ENCODE measurements at places on chromosomes 2 and 18.
A peak's percentile ranks its signal among the peaks of the same experiment; 100 is the strongest.

- DNase-seq = peak; percentile 83
Measured at GRCh38 chr2:109435901-109436598, 177.7 kb downstream of the SEPTIN10 start.

- no peak for DNase-seq
Measured at GRCh38 chr2:46195819-46196218, 101.4 kb upstream of the EPAS1 start.

DNA sequence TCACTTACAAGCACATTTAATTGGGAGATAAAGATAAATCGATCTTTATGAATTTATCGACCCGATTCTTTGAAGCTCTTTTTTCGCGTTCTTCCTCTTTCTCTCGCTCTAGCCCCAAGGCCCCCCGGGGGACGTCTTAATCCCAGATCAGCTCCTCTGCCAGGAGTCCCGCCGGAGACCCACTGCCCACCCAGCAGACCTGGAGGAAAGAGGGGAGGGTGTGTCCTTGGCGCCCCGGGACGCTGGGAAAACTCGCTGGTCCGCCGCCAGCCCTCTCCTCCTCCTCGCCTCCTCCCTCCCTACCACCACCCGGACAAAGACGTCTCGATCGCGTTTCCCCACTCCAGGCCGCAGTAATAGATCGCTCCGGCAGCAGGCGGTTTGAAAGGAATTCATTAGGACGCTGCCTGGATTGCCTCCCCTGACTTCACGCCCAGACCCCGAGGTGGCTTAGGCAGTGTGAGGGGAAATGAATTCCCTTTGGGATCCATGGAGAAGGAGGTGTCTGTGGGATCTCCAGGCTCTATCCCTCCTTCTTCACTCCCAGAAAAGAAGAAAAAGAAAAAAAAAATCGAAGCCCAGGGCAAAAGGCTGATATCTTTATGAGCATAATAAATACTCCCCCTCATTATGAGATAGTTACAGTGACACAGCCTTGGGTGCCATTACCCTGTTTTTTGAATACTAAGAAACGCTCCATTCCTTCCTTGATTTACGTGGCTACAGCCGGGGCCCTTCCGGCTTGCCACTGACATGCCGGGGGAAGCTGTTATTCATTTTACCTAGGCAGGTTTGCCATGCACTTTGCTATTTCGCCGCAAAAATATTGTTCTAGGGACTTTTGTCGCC lies 1.8 kb upstream of the GBX2 start:
- no peak for DNase-seq

- DNase-seq = no peak
Measured at GRCh38 chr2:38176619-38177021, 100.7 kb upstream of the CYP1B1 start.

- DNase-seq = no peak
Measured at GRCh38 chr18:9211955-9212354, 75.4 kb downstream of the ANKRD12 start.

DNA sequence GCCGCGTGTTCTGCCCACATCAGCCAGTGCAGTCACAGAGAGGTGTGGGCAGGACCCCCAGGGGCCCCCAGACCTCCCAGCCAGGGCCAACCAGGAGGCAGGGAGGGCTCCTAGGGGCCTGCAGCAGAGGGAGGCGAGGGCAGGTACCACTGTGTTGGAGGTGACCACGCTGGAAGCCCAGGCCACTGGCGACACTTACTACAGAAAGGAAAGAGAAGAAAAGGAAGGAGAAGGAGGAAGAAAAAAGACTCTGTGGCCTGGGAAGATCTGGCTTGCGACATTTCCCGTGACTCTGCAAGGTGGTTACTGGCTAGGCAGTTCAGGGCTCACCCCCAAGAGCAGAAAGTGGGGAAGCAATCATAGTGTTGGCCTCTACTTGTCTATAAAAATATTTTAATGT lies 98.1 kb upstream of the BCL2L11 start:
- DNase-seq = no peak

GRCh38 chr2:28366496-28367282 lies 26.0 kb upstream of the FOSL2 start:
- DNase-seq = no peak

GRCh38 chr2:218284106-218284811 lies 8.0 kb downstream of the TMBIM1 start:
- no peak for DNase-seq

GRCh38 chr2:96647681-96648080 lies 5.1 kb downstream of the FER1L5 start:
- DNase-seq = no peak

DNA sequence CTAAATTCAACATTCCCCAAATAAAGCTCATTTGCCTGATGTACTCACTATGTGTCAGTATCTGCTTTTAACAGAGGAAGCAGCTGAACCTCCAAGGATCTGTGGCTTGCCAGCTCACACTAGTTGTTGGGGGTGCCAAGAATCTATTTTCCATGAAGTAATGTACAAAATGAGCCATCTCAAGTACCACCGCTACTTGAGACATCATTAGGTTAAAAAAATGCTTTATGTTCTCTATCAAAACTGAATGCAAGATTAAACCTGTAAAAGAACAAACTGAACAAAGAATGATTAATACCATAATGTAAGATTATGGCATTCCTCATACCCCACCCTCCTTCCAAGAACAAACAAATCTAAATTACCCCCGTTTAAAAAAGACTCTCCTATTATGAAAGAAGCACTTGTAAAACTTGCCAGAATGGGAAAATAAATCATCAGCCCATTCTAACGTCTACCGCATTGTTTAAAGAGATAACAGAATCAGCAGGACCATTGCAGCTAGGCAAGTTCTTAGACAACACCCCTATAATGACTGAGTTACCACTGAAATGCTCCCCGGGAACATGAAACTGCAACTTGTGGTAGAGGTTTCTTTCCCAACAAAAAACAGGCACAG lies 471.6 kb downstream of the DLGAP1 start:
- peak; percentile 27 for DNase-seq

GRCh38 chr18:48100165-48100575 lies 169.7 kb upstream of the SMAD2 start:
- no peak for DNase-seq

DNA sequence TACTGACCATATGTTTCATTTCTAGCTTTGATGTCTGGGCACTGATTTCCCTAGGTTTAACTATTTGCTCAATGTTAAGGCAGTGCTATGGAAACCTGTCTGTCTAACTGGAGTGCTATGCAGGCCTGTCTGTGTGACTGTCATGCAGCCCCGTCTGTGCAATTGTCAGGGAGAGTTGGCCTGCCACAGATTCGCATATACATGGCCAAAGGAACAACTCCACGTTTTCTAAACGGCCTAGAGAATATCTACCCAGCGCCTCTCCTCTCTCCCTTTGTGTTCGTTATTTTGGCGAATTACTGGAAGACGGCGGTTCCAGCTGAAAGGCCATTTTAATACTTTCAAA lies 59.6 kb upstream of the PSME4 start:
- no peak for DNase-seq

Data from muscle of leg (tissue), 16 donors.